ENCODE measurements at places on chromosomes 1 and 21. TPM values are rescaled to one million over a fixed set of nuclear protein-coding genes. Genes with fewer than 3 reads are reported as not detected.

DNA sequence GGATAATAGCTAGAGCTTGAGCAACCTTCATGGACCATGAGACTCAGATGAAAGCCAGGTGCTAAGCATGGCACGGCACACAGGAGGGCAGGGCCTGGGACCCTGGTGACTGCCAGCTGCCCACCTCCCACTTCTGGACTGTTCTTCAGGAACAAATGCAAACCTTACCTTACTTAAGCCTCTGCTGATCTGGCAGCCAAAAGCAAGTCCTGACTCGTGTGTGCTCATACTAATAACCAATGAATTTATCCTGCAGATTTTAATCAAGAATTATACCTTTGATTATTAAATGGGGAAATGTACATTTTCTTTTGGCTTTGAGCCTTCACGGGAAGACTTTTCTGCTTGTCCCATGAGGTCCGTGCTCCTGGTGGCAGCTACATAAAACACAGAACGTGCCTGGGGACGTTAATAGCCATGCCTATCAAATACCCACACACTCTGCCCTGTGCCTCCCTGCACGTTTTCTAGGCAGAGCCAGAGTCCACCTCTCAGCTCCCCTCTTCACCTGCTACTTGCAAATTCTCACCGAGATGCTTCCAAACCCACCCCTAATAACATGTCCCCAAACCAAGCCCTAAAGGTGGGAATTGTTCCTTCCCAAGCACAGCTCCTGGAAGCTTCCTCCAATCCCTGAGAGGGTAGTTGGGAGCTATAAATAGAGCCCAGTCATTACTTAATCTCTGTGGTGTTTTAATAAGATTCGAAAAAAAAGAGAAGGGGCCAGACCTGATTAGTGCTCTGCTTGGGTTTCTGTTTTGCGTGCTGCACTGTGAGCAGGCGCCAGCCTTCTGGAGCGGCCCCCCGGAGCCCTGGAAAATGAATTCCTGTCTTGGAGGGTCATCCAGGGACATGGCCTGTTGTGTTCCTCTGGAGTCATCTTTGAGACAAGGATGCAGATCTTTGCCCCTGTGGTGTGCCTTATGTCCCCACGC, 33.5 kb downstream of the SLC1A7 start:
- H3K4me1 ChIP-seq, result peaks cover 6% of the 10 kb centered on the region
- no peaks in the 10 kb centered on the region for H3K36me3 ChIP-seq
- H3K27me3 ChIP-seq, result peaks cover 12% of the 10 kb centered on the region
- H3K27ac ChIP-seq, result no peak overlapping the region
- H3K4me3 ChIP-seq, result no peak overlapping the region

DNA sequence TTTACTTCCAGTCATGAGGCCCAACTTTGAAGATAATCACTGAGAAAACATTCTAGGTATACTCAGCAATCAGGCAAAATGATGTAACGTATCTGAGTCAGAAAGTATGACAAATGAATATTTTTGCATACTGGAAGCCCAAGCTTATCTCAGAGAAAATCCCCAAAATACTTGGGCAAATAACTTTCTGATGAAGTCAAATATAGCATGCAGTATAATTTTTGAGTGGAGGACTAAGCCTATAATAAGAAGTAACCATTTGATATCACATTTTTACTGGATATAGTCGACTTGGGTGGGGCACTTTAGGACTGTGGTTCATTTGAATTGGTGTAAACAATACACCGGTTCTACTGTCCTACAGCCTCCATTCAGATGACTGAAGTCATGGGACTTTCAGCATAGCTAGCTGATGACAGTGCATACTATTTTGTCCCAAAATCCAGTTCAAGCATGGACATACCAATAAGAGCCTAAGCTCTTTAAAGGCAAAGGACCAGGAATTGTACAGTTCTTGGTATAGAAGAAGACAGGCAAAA, 2.3 kb upstream of the GADD45A start:
- H3K4me3 ChIP-seq, result no peak overlapping the region
- peak; percentile 69 for DNase-seq
- H3K4me1 ChIP-seq, result peaks cover 29% of the 10 kb centered on the region
- no peaks in the 10 kb centered on the region for H3K27me3 ChIP-seq
- peak overlapping the region; percentile 59 for H3K27ac ChIP-seq
- H3K36me3 ChIP-seq, result peaks cover 29% of the 10 kb centered on the region

DNA sequence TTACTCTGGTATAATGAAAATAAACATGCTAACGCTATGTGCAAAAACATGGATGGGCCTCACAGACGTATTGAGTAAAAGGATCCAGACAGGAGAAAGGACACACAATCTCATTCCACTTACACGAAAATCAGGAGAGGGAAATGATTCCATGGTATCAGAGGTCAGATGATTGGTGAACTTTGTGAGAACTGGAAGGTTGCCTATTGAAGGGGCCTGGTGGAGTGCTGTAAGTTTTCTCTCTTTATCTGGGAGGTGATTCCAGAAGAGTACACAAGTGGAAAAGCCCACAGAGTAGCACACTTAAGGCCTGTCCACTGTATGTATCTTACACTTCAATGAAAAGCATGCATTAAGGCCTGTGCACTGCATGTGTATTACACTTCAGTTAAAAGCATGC, 9.6 kb downstream of the GSTM2 start:
- no peaks in the 10 kb centered on the region for H3K36me3 ChIP-seq
- no peak overlapping the region for H3K27ac ChIP-seq
- DNase-seq, result no peak

- H3K27ac ChIP-seq, result no peak overlapping the region
- H3K27me3 ChIP-seq, result no peaks in the 10 kb centered on the region
- H3K4me3 ChIP-seq, result no peak overlapping the region
- no peak for DNase-seq
- H3K36me3 ChIP-seq, result no peaks in the 10 kb centered on the region
Measured at GRCh38 chr1:177909416-177909815, 60.4 kb downstream of the SEC16B start.

DNA sequence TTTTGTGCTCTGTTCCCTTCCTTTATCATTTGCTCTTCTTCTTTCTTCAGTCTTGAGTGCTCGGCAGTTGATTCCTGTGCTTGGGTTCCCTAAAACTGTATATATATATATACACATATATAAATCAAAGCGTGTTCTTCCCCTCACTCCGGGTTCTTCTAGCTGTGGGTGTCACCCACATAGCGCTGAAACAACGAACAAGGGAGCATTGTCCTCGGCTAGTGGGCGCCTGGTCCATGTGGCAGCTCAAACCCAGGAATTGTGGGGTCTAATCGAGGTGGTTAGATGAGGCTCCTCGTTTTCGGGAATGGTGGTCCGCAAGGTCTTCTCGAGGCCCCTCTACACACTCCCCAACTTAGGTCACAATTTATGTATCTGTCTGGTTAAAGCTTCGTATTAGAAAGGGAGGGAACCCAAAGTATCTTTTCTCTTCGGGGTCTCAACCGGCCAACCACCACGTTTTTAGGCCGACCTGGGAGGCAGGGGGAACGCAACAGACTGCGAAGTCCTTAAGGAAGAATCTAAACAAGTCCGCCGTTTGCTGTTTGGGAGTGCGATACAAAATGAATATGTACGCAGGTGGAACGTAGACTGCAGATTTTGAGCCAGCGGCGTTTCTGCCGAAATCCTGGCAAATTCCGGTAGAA, 504 bp upstream of the SDHC start:
- peaks cover 13% of the 10 kb centered on the region for H3K4me1 ChIP-seq
- H3K27me3 ChIP-seq, result no peaks in the 10 kb centered on the region
- peak overlapping the region; percentile 97 for H3K4me3 ChIP-seq
- peaks cover 14% of the 10 kb centered on the region for H3K36me3 ChIP-seq
- DNase-seq, result no peak

- H3K4me1 ChIP-seq, result peaks cover 48% of the 10 kb centered on the region
- no peak for DNase-seq
- H3K27ac ChIP-seq, result no peak overlapping the region
- no peaks in the 10 kb centered on the region for H3K27me3 ChIP-seq
- H3K4me3 ChIP-seq, result no peak overlapping the region
Measured at GRCh38 chr1:223231011-223231572, 88.0 kb upstream of the TLR5 start.

DNA sequence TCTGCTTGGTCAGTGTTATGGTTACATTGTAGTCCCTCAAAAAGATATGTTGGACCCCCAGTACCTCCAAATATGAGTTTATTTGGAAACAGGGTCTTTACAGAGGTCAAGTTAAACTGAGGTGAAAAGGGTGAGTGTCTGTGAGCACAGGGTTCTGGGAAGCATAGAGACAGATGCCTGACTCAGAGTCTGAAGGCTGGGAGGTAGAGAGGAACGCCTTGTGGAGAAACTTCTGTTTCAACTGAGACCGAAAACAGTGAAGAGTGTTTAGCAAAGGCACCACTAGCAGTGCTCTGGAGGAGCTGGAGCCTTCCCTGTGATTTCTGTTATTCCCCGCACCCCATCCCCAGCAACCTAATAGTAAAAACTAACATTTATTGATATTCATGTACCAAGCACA, 65.2 kb upstream of the LRRC8D start:
- peaks cover 14% of the 10 kb centered on the region for H3K4me1 ChIP-seq
- H3K4me3 ChIP-seq, result no peak overlapping the region
- no peaks in the 10 kb centered on the region for H3K27me3 ChIP-seq
- no peak for DNase-seq

DNA sequence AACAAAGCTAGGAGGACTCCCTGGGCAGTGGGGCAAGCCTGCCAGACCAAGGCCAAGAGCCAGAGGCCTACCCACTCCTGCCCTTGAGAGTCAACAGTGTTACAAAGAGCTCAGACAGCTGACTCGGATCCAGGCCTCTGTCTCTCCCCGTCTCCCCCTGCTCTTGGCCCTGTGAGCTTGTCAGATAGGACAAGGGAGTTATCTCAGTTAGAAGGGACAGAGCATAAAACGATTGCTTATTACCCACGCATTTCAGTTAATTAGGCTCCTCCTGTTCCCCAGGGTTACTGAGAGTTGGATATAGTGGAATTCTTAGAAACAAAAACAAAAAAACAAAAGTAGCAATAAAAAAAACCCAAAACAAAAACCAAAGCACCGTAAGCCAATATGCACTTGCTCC, 1.3 kb downstream of the SLC41A1 start:
- no peaks in the 10 kb centered on the region for H3K27me3 ChIP-seq
- H3K4me1 ChIP-seq, result peaks cover 42% of the 10 kb centered on the region
- H3K4me3 ChIP-seq, result peak overlapping the region; percentile 87
- H3K36me3 ChIP-seq, result peaks cover 14% of the 10 kb centered on the region
- no peak for DNase-seq

KAZN gene
- 3.3 TPM for total RNA-seq
